ENCODE measurements at places on chromosomes 11 and 22.

DNA sequence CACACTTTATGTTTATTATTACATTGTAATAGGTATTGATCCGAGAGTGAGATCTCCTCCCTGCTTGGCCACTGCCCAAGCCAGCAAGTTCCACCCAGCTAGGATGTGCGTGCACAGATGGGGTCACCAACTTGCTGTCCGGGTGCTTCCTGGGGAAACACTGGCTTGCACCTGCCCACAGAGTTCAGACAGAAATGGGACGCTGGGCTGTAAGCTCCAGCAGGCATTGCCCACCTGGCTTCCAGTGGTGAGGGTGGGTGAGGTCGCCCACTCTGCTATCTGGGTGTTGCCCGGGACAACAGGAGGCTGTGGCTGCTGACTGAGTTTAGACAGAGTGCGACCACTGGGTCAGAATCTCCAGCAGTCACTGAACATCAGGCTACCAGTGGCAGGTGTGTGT lies 289.8 kb upstream of the ANO3 start:
- no peak for DNase-seq

GRCh38 chr11:93846411-93846810 lies 4.0 kb downstream of the VSTM5 start:
- DNase-seq, result no peak

- DNase-seq, result no peak
Observed at GRCh38 chr11:124079631-124080326, 35.5 kb upstream of the VWA5A start.

DNA sequence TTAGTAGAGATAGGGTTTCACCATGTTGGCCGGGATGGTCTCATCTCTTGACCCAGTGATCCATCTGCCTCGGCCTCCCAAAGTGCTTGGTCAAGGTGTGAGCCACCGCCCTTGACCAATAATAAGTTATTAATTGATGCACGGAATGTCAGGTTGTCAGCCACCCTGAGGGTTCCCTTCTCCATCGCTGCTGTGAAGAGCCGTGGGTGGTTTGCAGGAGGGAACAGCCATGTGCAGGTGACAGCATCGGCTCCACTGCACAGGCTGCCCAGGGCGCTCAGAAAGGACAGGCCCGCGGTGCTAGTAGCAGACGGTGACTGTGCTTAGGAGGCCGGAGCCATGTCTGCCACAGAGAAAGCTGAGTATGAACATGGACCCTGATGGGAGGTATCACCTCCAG lies 814.0 kb downstream of the BRD1 start:
- no peak for DNase-seq

DNA sequence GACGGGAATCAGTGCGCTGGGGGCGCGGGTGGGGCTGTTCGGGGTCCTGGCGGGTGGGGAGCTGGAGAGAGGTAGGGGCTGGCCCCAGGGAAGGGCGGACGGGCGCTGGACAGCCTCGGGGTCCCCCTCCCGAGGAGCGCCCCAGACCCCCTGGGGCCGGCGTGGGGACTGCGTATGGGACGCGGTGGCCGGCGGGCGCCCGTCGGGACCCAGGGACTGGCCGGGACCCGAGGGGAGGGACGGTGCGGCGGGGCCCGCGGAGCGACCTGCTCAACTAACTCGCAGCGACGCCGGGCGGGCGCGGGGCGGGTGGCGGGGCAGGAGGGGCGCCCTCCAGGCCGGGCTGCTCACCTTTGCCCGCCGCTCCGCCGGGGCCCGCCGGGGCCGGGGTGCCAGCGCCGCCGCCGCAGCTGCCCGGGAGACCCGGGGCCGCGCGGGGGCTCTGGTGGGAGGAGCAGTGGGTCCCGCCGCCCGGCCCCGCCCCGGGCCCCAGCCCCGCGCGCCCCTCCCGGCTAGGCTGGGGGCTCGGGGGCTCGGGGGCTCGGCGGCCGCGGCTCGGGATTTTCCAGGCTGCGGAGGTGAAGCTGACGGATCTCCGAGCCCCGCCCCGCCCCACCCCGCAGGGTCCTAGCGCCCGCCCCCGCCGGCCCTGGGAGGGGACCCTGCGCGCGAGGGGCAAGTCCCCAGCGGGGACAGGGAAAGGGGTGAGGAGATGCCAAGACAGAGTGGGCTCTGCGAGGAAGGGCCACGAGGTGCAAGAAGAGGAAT lies 12.3 kb downstream of the STARD10 start:
- DNase-seq, result peak; percentile 48

GRCh38 chr11:15873501-15873900 lies 482.8 kb downstream of the SOX6 start:
- DNase-seq, result no peak

GRCh38 chr11:20360650-20361049 lies 2.9 kb upstream of the HTATIP2 start:
- no peak for DNase-seq

GRCh38 chr11:8288824-8289491 lies 25.3 kb upstream of the LMO1 start:
- DNase-seq, result no peak

- DNase-seq, result no peak
Observed at GRCh38 chr11:75654314-75654713, 14.5 kb downstream of the MAP6 start.

GRCh38 chr11:64684357-64684756 lies 38.6 kb downstream of the NRXN2 start:
- no peak for DNase-seq

DNA sequence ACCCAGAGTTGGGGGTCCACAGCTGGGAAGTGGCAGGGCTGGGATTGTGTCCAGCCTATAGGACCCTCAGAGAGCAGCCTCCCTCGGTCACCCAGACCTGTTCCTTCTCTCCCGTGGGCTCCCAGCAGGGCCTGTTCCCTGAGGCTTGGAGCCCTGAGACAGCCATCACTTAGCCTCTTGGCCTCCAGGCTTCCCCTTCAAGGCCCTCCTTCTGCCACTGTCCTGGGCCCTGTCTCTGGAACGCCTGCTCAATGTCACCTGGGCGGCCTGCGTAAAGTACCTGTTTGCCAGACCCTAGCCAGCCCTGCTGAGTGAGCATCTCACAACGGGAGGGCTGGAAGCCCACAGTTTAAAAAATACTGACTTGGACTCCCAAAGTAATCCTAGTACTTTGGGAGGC lies 6.5 kb downstream of the MGAT3 start:
- DNase-seq, result no peak

- DNase-seq, result no peak
Observed at GRCh38 chr11:123209591-123209990, 14.5 kb upstream of the CLMP start.

DNA sequence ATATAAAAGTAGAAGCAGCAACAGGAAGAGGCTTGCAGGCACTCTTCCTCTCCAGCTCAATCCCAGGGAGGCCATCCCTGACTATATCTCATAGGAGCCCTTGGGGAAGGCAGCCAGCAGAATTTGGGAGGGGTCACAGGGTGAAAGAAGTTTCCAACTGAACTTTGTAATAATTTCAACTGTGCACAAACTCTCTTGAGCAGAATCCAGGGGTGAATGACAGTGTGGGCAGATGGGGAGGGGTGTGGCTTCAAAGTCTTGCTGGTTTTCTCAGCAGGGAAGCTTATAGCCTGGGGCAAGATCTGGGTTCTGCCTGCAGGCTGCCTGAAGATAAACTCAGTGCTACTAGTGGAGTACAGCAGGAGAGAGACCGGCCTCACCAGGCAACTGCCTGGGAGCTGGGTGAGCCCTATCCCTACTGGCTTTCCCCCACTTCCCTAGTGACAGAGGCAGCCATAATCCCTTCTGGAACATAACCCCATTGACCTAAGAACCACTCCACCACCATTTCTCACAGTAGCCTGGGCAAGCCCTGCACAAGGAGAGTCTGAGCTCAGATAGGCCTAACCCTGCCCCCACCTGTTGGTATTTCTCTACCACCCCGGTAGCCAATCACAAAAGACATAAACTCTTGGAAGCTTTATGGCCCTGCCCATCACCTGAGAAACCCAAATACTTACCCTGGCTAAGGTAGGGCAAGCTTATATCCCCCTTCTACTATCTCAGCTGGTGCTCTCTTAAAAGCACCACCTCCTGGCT lies 17.8 kb upstream of the TTC12 start:
- DNase-seq, result no peak

GRCh38 chr11:76723142-76723541 lies 52.6 kb upstream of the LRRC32 start:
- no peak for DNase-seq

- no peak for DNase-seq
Observed at GRCh38 chr11:69008737-69009440, 4.2 kb downstream of the MRGPRF start.

GRCh38 chr11:126410649-126411048 lies 55.2 kb downstream of the ST3GAL4 start:
- no peak for DNase-seq

- no peak for DNase-seq
Observed at GRCh38 chr11:78218707-78219492, 30.2 kb downstream of the USP35 start.

GRCh38 chr22:27220339-27220738 lies 563.0 kb downstream of the MIAT start:
- no peak for DNase-seq

GRCh38 chr11:108302121-108302785 lies 79.4 kb downstream of the ATM start:
- no peak for DNase-seq

- DNase-seq, result peak; percentile 83
Observed at GRCh38 chr22:38034278-38034882, 22.8 kb upstream of the PICK1 start.

GRCh38 chr11:128759597-128759996 lies 65.7 kb downstream of the FLI1 start:
- DNase-seq, result no peak

DNA sequence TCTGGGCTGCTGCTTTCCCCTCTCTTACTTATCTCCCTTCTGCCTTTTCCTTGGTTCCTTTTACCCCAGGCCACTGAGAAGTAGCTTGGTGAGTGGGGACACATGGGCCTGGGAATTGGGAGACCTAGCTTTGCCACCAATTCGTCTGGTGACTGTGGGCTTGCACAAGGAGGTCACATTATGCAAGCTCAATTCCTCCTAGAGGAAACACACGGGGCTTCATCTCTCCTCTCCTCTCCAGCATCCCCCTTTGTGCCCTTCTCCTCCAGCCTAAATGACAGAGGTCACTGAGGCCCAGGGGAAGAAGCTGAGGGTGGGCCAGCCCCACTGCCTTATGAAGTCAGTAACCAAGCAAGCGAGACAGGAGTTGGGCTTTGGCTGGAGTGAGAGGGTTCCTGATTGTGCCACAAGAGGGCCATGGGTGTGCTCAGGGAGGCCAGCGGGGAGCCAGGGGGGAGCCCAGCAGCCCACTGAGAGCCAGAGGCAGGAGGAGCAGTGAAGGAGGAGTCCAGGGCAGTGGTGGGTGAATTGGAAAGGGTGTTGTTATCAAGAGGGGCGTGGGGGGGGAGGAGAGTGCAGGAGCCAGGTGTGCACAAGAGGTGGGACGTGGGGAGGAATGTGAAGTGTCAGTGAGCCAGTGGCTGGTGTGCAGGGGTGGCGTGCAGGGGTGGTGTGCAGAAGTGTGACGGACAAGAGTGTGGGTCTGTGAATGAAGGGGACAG lies 2.0 kb downstream of the CLCF1 start:
- DNase-seq, result no peak

Data from substantia nigra (tissue), 51 donors.